ENCODE measurements at places on chromosomes 13 and 19. TPM values are rescaled to one million over a fixed set of nuclear protein-coding genes. Genes with fewer than 3 reads are reported as not detected.

GRCh38 chr19:4189641-4190040, 7.2 kb downstream of the ANKRD24 start:
- no peak for DNase-seq

DNA sequence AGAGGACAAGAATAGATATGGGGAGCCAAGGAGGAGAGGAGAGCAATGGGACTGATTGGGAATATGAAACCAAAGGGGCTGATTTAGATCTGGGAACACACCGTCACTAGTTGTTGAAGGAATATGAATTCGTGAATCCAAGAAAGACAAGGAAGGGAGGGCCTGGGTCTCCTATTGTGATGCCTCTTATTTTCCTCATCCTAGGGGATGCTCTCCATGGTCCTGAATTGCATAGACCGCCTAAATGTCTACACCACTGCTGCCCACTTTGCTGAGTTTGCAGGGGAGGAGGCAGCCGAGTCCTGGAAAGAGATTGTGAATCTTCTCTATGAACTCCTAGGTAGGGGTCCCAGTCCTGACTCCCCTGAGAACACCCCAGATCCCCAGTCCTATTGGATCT, 21.5 kb downstream of the RYR1 start:
- no peak for DNase-seq

- peak; percentile 97 for DNase-seq
Measured at GRCh38 chr13:113951246-113951999, 22.5 kb downstream of the C13orf46 start.

The PSG4 gene
- 21.8 TPM for total RNA-seq

- DNase-seq: no peak
Measured at GRCh38 chr19:33736158-33736557, 60.5 kb upstream of the KCTD15 start.

- no peak for DNase-seq
Measured at GRCh38 chr19:47651691-47652090, 42.8 kb downstream of the BICRA start.

DNA sequence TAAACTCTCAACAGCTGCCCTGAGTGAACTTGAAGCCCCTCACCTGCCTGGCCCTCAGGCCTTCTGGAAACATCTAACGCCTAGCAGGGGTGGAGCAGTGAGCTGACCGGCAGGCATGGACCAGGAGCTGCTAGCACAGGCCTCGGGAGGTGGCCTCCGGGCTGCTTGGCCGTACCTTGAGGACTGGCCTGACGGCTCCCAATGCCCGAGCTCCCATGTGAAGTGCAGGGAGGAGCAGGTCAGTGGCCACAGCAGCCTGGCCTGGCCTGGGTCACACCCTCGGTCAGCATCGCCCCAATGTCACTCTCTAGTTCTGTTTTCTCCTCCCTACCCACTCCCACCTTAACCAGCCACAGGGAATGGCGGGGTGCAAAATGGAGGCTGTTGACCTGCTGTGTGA, 19.0 kb downstream of the TSHZ3 start:
- no peak for DNase-seq

The UBE2L5 gene
- total RNA-seq: not detected

- DNase-seq: no peak
Measured at GRCh38 chr13:41048640-41049039, 12.7 kb upstream of the WBP4 start.

DNA sequence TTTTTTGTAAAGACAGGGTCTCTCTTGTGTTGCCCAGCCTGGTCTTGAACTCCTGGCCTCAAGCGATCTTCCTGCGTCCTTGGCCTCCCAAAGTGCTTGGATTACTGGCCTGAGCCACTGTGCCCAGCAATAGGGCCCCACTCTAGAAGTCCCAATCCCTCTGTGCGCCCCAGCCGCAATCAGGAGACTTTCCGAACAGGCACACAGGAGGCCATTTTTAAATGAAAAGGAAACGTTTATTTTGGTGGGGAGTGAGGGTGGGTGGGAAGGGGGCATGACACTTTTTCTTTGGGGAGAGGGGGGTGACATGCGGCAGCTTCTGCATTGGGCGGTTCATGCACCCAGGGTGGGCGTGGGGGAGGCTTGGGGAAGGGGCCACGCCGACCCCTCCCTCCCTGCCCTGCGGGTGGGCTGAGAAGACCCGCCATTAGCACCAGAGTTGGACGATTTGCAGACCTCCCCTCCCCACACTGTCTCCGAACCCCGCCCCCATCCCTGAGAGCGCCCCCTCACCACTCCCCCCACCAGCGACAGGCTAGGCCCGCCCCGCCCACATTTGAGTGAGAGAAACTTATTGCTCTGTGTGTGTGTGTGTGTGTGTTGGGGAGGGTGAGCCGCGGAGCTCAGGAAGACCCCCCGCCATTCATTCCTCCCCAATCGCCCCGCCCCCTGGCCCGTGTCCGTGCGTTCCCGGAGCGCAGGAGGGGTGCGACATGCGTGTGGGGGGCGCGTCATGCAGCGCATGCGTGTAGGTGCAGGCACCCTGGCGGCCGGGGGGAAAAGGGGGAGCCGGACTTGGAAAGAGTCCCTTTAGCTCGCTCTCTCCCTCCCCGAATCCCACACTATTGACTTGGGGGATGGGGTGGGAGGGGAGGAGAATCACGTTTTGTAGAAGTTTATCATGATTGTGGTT, 17.2 kb downstream of the KCNC3 start:
- no peak for DNase-seq

GRCh38 chr13:56009418-56009817, 1131.3 kb upstream of the PRR20A start:
- no peak for DNase-seq

The VSTM2B gene
- total RNA-seq: not detected

Measured in lower leg skin (tissue), 4 donors.